SHP77 (cell line): ENCODE measurements at places on chromosomes 11 and 22.

- DNase-seq = no peak
Measured at GRCh38 chr11:106389101-106389500, 311.6 kb downstream of the AASDHPPT start.

- DNase-seq = no peak
Measured at GRCh38 chr11:125332821-125333220, 163.2 kb downstream of the FEZ1 start.

GRCh38 chr11:47083913-47084312 lies 92.8 kb downstream of the ARFGAP2 start:
- DNase-seq = no peak

GRCh38 chr11:18001191-18001590 lies 11.7 kb downstream of the SERGEF start:
- no peak for DNase-seq

DNA sequence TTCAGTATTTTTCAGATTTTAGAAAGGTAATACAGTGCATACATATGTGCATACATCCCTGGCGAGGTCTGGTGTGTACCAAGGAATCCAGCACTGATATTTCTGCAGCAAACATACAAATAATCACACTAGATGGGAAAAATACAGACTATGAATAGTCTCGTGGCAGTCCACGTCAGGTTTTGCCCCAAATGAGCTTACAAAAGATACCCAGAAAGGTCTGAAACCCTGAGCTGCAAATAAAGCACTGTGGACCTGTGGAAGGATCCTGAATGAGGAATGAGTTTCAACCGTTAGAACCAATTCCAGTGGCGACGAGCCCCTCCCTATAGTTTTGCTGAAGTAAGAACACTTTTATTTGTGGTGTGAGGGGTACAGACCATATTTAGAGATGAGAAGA lies 24.5 kb downstream of the MAPK1 start:
- no peak for DNase-seq

- DNase-seq = no peak
Measured at GRCh38 chr11:27408246-27408800, 45.3 kb upstream of the CCDC34 start.

DNA sequence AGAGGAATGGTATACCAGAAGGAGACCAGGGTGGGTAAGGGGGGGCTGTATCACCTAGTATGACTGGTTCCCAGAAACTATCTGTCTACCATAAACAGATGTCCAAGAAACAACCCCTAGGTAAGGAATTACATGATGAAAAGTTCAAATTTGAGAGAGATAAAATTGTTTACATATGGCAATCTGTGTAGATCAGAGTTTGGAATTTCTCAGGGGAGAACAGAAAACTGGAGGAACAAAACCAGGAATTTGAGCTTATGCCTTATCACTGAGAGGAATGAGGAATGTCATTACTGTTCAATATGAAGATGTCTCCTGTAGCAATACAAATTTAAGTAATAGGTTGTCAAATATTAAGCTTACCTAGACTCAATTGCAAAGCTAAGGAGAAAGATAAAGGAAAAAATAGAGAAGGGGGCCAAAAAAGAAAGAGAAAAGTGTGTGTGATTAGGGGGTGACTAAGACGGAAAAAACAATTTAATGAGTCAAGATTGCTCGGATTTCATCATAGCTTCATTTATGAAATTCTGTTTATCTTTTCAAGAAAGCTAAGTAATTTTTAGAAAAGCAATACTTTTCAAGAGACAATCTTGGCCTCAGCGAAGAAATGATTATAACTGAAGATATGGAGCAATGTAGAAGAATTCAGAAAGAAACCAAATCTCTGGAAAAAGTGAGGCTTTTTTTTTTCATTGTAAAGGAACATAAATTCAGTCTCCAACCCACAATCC lies 117.8 kb downstream of the APOL5 start:
- DNase-seq = no peak

DNA sequence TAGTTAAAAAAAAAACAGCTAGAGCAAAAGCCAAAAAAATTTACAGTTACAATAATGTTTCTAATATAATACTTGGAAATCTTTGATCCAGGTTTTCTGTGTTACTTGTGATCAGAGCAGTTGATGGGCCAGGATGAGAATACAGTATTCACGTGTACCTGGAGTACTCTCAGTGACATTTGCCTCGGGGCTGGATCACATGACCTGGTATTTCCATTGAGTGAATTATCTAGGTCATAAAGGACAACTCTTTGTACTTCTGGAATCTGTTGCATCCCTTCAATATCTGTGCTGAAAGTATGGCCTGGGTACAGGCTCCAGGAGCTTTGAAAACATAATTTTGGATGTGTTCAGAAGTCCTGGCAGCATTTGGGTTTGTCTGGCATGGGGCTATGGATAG lies 93.5 kb downstream of the GRAMD1B start:
- DNase-seq = no peak

- DNase-seq = no peak
Measured at GRCh38 chr22:38523029-38523428, 16.9 kb upstream of the DDX17 start.

DNA sequence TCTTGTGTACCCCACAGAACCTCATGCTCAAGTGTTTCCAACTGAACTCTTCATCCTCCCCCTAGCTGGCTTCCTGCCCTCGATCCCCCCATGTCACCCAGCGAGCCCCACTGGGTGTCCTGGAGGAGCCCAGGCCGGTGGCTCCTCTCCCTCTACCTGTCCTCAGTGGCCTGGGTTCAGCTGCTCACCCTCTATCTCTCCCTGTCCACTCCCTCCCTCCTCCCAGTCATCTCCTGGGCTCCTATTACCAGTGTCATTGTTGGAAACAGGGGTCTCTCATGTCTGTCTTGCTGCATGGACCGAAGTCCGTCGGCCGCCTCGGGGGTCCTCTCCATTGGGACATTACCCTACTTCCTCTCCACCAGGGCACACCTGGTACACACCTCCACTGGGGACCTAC lies 12.9 kb upstream of the MPPED1 start:
- DNase-seq = no peak

GRCh38 chr22:28024422-28024888 lies 105.4 kb upstream of the PITPNB start:
- DNase-seq = no peak

- no peak for DNase-seq
Measured at GRCh38 chr11:75677275-75677674, 8.4 kb upstream of the MAP6 start.
